ENCODE measurements at places on chromosomes 3 and 15.

GRCh38 chr3:171049861-171050444 lies 23.4 kb upstream of the SLC2A2 start:
- DNase-seq = no peak

DNA sequence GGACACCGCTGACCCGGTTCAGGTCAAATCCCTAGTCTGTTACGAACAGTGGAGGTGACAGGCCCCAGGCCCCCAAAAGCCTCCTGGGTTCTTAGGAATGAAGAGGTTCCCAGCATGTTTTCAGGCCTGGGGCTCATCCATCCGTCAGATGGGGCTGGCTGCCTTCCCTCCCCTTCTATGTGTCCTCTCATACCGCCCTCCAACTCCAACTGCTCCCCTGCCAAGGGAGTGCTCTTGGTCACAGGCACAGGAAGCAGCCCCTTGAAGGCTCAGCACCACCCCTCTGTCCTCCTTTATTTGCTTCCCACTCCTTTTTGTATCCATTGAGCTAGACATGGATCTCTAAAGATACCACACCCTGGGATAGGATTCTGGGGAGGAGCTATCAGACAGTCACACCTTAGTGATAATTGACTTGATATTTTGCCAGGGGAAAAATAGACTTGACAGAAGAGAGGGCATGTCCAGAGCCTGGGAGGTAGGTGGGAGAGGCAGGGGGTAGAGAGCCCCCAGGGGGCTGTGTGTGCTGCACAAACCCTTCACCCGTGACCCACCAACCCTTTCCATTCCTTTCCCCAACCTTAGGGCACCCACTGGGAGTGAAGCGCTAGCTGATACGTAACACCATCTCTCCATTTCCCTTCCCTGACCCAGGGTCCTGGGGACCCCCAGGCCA lies 10.7 kb upstream of the CSPG4 start:
- no peak for DNase-seq

- DNase-seq = no peak
These were observed 23.2 kb downstream of the LIPC start for GRCh38 chr15:58454950-58455401.

- no peak for DNase-seq
These were observed 3.9 kb downstream of the CLDND1 start for GRCh38 chr3:98518816-98519215.

DNA sequence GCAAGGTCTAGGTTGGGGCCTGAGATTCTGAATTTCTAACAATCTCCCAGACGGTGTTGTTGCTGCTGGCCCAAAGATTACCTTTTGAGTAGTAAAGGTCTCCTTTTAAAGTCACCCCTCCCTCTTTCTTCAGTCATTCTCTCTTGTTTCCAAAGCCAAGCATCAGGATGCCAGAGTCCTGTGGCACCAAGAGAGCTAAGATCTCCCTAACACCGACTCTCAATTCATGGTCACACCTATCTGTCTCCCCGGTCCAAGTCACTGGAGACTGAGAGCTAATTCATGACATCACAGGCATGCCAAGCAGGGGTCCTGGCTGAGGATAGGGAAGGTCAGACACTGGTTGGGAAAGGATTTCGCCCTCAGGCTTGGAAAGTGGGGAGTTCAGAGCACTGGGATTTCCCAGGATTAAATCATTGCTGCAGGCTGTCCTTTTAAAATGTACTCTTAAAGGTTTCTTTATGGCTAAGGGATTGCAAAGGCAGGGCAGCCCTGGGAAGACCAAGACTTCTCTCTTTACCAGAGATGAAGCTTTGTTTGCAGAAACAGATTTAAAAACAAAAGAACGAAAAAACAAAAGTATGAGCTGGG lies 7.3 kb downstream of the SHOX2 start:
- DNase-seq = no peak

GRCh38 chr3:193701953-193702635 lies 109.1 kb downstream of the OPA1 start:
- DNase-seq = no peak

GRCh38 chr15:66909381-66909890 lies 156.0 kb upstream of the SMAD3 start:
- no peak for DNase-seq

- no peak for DNase-seq
These were observed 202.0 kb downstream of the UBE2E2 start for GRCh38 chr3:23405081-23405480.

- DNase-seq = no peak
These were observed 12.7 kb upstream of the SLC6A6 start for GRCh38 chr3:14389716-14390115.

DNA sequence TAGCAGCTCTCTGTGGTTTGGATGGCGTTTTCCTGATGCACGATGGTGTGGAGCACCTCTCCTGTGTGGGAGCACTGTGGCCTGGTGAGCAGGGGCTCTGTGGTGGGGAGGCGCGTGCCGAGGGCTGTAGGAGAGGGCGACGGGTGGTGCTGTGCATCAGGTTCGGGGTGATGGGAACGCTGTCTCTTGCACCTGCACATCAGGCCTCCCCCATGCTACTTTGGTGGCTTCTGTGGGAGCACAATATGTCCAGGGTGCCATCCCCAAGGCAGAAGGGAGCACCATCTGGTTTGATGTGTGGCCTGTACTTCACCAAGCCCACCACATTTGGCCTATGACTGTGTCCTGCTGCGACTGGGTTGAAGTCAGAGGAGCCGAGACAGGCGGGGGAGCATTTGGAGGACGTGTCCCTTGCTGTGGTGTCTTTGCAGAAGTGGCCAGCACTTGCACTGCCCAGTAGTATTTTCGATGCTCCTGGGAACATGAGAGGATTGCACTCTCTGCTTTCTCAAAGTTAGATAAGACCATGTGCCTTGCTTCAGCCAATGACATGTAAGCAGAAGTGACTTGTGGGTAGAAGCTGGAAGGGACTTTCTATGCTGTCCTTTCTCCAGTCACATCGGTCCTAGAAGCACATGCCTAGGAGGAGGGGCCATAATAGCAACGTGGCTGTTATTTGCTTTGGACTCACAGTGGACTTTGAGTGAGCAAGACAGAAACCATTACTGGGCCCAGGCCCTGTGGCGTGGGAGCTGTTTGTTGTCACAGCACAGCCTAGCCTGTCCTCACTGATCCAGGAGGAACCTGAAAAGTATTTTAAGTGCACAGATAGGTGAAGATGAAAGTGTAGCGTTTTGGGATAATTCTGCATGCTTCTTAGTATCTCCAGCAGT lies 72.1 kb downstream of the APBA2 start:
- DNase-seq = no peak

- DNase-seq = no peak
These were observed 403.0 kb upstream of the ONECUT1 start for GRCh38 chr15:53193149-53193548.

DNA sequence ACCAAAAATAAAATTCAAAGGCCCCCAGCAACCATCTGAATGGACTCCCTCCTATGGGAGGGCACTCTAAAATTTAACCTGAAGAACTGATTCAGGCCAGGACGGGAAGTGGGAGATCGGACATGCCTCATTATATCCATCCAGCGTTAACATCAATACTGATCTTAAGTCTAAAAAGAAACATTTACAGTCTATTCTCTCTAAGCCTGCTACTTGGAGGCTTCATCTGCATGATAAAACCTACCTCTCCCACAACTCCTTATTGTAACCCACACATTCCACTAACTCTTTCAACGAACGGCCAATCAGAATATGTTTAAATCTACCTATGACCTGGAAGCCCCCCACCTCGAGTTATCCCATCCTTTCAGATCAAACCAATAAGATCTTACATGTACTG lies 68.4 kb downstream of the HERC1 start:
- DNase-seq = no peak

DNA sequence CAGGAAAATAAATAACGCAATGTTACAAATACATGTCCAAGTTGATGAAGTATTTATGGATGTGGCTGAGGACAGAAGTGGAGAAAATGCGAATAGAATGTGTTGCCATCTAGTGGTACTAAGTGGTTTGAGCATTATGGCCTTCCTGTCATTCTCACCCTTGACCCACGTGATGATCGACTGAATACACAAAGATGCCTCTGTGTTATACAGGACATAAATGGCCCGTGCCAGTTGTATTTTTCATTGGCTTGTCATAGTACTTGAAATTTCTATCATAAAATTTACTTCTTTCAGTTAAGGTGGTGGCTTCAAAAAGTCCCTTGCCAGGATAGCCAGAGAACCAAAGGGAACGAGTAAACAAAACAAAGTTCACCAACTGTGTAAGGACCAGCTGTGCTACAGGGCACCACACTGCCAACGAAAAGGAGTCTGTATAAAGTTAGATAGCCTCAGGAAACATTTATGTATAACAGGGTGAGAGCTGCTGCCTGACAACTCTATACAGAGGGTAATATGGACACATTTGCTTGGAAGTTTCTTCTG lies 103.7 kb downstream of the MYH15 start:
- DNase-seq = no peak

DNA sequence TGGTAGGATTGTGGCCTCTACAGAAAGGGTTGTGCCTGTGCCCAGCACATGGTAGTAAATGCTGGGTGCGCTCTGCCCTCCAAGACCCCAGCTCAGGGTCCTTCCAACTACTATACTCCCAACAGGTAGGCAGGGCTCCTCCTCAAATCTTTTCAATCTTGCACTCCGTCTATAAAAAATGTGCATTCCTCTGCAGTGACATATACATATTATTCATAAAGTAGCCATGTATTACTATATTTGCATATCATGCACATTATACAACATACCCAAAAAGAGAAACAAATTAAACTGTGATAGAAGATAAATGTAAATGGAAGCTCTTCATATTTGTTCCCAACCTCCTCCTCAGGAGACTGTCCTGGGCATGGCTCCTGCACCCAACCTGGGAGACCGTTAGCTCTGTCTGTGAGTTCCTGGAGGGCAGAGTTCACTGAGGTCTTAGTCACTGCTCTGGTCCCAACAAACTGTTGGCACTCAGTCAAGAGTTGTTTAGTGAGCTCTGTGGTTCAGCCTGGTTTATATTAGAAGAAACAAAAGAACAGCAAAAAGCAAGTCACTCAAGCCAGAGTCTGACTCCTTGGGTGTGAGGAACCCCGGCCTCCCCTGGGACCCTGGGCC lies 47.7 kb upstream of the GRIP2 start:
- no peak for DNase-seq

- no peak for DNase-seq
These were observed 91.4 kb downstream of the ZNF621 start for GRCh38 chr3:40615918-40616819.

DNA sequence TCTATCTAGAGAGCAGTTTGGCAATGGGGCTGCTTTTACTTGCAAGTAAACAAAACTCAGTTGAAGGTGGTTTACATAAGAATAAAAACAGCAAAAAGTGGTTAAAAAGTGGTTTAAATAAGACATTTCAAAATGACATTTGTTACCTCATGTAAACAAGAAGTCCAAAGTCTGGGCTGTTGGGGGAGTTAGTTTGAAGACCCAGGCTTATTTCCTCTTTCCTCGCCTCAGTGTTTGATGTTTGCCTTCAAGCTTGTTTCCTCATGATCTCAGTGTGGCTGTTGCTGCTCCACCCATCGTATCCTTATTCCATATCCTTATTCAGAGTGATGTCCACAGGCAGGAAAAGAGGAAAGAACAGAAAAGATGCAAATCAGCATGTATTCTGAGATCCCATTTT lies 15.2 kb downstream of the CGNL1 start:
- DNase-seq = no peak

DNA sequence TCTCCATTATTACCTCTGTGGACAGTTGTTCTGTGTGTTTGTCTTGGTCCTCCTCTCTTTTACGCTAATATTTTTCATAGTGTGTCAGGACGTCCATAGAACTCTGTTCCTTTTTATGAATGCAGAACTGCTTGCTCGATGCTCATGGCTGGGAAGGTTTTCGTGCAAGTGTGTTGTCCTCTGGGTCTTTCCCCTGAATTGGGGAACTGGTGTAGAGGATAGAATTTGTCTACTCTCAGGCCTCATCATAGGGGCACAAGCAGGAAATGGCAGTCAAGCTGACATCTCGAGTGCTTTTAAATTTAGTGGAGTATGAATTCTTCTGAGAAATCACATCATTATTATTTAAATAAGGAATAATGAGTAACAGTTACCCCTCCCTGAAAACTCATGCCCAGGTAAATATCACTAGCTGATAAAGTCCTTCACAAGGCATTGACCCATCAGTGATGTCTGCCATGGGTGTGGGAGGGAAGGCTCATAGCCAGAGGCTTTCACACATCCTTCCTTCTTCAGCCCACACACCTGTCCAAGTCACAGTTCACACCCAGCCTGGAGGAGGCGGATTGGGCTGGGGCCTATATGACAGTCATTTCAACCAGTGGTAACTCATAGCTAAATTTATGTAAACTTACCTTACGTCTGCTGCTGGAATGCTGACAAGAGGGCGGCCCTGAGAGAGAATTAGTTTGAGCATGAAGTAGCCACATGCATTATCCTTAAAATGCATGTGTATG lies 226.1 kb downstream of the PLCL2 start:
- DNase-seq = no peak

DNA sequence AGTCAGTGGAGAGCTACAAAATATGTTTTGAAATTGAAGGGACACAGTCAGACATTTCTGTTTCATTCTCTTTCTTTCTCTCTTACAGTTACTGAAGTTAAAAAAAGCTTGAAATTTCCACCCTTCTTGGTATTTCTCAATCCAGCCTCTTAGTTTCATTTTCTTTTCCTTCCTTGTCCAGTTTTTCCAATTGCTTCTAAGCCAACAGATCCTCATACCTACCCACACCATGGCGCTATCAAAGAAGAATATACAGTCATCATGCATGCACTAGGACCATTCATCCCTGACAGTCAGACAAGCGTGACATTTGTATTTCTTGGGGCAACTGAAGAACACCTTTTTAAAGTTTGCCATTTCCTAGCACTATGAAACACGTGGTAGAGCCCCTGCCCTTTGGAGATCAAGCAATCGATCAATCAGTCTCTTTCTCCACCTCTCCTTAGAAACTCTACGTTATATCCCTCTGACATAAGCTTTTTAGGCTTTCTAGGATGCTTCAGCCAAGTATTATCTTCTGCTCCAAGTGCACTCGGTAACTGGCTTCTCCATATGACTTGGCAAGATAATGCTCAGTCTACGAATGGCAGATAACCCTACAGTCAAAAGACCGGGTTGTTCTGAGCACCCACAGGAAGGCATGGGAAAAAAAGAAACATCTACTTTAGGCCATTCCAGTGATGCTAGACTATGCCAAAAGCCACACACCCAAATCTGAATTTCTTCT lies 65.4 kb downstream of the FBN1 start:
- no peak for DNase-seq

GRCh38 chr3:182330646-182331045 lies 462.7 kb upstream of the ATP11B start:
- DNase-seq = no peak

DNA sequence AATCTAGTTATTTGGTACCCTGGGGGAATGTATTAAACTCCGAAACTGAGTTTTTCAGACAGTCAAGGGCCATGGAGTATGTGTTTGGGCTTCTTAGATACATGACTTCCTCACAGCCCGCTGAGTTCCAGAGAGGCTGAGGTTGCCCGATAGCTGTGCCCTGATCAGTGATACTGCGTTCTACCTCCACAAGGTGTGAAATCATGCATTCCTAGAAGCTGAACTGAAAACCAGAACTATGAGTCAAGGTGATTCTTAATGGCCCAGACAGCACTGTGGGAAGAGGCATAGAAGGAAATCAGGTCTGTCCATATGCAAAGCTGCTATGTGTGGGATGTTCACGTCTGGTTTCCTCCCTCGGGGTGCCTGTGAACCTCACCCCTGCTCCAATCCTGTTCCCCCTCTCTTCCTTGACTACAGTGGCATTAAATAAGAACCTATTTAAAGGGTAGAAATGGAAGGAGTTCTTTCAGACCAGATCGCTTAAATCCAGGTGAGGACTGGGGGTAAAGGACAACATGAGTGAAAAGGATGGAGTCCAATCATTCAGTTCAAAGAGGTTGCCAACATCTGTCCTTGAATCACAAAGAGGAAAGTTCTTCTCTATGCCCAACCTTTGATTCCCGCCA lies 74.3 kb downstream of the MYO1E start:
- peak; percentile 9 for DNase-seq
